ENCODE measurements at places on chromosomes 7 and 10. TPM values are rescaled to one million over a fixed set of nuclear protein-coding genes. Genes with fewer than 3 reads are reported as not detected.

AEBP1 gene
- total RNA-seq: 6.4 TPM

NPSR1 gene
- not detected for total RNA-seq

ZNF804B gene
- not detected for total RNA-seq

ASAH2B gene
- total RNA-seq: 1.4 TPM

Data from natural killer cell (primary cell).